ENCODE measurements at places on chromosomes 1 and 21.

DNA sequence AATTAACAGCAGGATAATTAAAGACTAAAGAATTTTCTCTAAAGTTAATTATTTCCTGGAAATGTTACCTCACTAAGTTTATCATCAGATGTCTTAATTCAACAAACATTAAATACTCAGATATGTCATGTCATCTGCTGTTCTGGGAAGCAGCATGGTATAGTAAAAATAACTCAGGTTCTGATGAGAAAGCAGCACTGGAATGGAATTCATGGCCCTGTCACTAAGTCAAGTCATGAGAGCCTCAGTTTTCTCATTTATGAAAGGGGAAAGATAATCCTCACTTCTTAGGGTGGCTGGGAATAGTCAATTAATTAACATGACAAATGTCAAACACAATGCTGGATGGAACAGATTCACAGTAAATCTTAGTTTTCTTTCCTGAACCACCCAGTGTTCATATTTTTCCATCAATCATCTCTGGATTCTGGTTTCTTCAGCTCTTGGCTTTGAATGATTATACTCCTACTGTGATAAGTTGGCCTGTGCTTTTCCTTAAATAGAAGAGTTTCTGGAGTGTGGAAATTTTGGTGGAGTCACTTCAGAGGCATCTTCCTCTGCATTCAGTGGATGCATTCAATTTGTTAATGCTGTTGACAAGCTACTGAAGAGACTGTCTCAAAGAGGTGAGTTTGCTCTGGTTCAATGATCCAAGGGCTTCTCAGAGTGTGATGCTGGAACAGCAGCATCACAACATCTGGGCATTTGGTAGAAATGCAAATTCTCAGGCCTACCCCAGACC lies 319.4 kb downstream of the KCNH1 start:
- no peak for DNase-seq

DNA sequence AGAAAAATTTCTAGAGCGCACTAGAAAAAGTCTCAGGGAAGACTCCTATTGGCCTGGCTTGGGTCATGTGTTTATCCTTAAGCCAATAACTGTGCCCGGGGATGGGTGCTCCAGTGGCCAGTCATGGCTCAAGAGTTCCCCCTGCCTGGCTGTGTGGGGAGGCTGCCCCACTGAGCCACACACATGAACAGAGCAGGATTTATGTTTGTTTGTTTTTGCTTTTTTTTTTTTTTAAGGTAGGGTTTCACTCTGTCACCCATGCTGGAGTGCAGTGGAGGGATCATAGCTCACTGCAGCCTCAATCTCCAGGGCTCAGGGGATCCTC lies 21.8 kb downstream of the EDN2 start:
- DNase-seq: no peak

- no peak for DNase-seq
Observed at GRCh38 chr1:223621312-223621734, 44.2 kb downstream of the CAPN8 start.

DNA sequence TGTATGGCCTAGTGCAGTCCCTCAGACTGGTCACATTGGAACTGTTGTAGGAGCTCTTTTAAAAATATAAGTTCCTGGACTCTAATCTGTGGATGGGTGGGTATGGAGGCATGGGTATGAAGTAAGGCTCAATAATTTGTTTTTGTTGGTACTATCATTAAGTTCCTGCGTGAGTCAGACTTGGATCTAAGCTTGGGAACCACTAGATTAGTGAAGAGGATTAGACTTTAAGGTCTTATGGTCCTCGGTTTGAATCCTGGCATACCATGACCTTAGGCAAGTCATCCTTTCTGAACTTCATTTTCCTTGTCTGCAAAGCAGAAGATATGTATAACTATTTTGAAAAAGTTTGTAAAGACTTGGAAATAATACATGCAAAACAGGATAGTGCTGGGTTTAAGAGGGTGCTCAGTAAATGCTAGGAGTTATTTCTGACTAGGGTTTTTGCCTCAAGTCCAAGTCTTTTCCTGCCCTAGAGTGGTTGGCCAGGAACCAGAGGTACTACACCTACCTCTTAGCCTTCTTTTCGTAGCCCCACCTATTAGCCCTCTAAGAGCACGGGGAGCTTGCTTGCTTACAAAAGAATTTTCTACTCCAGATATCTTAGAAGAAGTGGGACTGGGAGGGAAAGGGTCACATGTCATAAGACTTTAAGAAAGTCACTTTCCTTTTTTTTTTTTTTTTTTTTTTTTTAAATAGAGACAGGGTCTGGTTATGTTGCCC lies 38.6 kb upstream of the METTL18 start:
- DNase-seq: no peak

- no peak for DNase-seq
Observed at GRCh38 chr1:153588482-153588881, 22.8 kb upstream of the S100A2 start.

- no peak for DNase-seq
Observed at GRCh38 chr21:15498455-15498854, 231.3 kb upstream of the USP25 start.

DNA sequence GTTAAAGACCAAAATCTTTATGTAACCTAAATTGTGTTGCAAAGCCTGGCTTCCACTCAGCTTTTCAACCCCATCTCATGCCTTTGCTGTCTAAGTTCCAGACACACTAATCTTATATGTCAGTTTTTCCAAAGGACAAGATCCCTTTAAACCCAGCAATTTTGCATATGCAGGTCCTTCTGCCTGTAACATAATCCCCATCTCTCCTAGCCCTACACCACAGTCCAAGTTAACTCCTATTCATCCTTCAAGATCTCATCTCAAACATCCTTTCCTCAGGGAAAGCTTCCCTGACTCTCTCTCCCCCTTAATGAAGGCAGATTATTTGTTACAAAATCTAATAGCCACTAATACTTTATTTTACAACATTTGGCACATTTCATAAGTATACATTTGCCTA lies 366.3 kb downstream of the PLPP3 start:
- no peak for DNase-seq

DNA sequence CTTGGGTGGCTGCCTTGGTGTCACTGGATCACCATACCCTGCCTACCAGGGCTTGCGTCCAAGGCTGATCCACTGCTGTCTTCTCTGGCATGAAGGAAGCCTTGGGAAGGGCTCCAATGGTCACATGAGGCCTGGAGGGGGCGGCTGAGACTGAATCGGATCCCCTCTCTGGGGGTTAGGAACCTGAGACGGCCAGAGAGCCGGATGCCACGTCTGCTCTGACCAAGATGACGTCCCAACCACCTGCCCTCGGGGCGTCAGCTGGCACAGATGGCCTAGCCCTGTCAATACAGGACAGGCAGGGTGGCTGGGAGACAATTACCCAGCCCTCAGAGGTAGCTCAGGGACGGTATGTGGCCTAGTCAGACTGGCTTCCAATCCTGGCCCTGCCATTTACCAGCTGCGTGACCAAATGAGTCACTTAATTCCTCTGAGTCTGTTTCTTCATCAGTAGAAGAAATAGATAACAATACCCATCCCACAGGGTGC lies 5.4 kb downstream of the TRIM62 start:
- no peak for DNase-seq

DNA sequence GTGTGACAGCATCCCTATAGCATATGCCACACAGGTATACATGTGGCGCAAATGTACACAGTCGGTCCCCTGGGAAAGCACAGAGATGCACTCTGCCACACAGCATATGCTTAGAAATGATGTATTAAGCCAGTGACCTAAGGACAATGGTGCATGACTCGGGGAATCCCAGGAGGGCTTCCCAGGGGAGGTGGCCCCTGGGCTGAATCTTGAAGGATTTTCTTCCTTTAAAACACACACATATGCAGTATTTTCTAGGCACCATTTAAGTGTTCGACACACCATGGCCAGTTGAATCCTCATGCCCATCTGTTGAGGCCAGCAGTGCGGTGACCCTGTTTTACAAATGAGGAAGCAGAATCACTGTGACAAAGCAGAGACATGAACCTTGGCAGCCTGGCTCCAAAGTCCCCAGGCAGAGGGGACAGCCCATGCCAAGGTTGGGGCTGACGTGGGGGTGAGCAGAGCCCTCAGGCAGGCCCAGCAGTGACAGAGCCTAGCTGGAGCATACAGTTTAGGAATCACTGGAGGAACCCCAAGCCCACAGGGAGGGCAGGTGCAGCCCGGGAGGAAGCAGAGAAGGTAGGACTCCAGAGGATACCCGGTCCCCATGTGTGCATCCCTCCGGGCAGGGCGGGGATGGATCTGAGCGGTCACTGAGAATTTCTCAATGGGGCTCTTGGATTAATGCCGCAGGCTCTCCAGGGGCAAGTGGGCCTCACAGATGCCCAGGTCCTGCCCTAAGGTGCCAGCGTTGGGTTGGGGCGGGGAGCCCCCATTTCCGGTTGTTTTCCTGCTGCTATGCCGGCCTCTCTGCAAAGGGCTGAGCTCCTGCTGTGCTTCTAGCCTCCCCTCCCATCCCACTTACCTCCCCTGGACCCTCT lies 28.4 kb downstream of the WNT3A start:
- DNase-seq: no peak

- no peak for DNase-seq
Observed at GRCh38 chr1:89310976-89311375, 38.3 kb upstream of the GBP5 start.

DNA sequence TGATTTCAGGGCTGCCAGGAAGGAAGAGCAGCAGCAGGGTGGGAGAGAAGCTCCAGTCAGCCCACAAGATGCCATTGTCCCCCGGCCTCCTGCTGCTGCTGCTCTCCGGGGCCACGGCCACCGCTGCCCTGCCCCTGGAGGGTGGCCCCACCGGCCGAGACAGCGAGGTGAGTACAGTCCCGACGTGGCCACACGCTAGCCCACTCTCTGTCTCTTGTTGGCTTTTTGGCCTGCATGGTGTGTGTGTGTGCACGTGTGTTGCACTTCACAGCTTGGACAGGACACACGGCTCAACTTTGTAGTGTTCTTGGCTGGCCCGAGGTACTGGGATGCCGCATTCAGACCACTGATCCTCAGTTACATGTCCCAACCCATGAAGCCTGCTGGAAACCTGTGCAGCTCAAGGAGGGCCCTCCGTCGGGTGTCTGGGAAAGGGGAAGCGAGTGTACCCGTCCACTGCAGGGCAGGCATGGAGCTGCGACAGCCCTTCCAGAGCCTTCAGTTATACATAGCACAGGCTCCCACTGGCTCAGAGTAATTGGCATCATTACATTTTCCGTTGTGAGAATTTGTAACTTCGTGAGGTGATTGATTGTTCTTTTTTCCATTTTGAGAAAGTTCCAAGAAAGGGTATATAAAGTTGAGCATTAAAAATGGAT lies 454 bp downstream of the CORT start:
- no peak for DNase-seq

DNA sequence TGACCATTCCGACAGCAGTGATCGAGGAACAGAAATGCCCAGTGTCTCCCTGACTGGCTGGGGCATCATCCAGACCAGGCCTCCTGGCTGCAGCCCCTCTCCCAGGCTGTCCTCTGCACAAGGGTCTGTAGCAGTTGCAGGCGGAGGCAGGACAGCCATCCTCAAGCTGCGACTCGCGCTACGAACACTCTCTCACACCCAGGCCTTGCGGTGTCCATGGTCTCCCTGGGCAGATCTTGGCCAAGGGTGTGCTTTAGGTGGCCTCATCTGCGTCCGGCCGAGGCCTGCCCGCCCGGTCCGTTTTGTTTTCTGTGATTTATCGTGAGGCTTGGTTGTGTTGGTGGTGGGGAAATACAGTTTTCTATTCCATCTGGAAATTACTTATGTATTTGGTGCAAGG lies 15.7 kb downstream of the FTCD start:
- no peak for DNase-seq

- DNase-seq: no peak
Observed at GRCh38 chr1:61853583-61853982, 111.3 kb downstream of the PATJ start.

GRCh38 chr1:11705596-11705995 lies 14.1 kb downstream of the DRAXIN start:
- no peak for DNase-seq

GRCh38 chr1:97209381-97209957 lies 487.9 kb downstream of the PTBP2 start:
- DNase-seq: no peak

DNA sequence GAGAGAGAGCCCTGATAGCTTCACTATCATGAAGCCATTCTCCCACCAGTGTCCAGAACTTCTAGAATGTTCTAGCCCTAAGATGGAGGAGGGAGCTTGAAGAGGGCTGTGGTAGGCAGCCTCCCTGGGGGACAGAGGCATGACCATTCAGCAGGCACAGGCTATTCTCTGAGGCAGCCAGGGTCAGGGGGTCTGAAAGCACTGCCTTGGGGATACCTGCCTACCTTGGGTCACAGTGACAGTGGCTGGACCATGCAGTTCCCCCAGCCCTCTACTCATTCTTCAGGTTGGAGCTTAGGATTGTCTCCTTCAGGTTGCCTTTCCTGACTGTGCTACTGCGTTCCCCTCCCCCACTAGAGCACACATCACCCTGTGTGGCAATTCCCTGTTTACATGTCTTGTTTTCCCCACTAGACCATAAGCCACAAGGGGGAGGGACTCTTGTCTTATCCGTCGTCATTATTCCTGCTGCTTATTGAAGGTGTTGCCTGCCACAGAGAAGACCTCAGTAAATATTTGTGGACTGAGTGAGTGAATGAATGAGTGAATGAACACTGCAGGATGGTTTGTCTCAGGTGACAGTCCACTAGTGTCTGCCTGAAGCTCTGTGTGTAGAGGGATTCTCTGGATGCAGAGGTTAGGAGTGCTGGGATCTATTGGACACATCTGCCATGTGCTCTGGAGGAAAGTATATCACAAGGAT lies 5.2 kb downstream of the ZDHHC18 start:
- DNase-seq: no peak

GRCh38 chr1:234774971-234775370 lies 165.0 kb upstream of the IRF2BP2 start:
- DNase-seq: no peak

DNA sequence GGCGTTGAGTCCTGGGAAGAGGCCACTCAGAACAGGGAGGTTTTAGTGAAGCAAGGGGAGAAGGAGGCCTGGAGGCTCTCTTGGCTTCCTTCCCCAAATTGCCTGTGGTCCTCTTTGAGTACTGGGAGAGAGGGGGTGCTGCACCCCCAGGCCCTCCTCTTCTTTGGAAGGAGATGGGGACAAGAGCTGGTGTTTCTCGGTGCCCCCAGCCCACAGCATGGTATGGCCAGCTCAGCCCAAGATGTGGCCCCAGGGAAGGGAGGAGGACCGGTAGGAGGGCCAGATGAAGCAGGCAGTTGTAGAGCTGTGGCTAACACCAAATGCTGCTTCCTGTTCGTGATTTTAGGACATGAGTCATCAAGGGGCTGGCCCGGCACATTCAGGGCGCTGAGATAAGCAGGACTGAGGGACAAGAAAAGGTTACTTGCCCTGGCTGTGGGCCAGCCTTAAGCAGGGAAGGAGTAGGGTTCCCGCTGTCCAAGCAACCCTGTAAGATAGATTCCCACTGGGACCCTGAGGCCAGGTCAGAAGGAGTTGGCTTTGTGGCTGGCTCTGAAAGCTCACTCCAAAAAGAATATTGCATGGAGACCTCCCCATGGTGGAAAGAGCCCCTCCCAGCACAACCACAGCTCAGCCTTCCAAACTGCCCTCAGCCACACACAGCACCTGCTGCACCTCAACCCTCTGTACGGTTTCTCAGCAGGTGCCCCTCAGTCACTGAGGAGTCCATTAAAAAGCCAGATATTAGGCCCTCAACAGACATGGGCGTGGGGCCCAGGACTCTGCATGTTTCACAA lies 4.9 kb upstream of the TNFRSF1B start:
- DNase-seq: no peak

Data from activated CD8-positive, alpha-beta memory T cell treated with anti-CD3 and anti-CD28 coated beads for 1 hour (primary cell).